Upper lobe of left lung (tissue), 6 donors: ENCODE measurements at places on chromosomes 7 and 10. TPM values are rescaled to one million over a fixed set of nuclear protein-coding genes. Genes with fewer than 3 reads are reported as not detected.

SND1 gene
- 120 TPM for total RNA-seq

C10orf90 gene
- not detected for total RNA-seq

IL6 gene
- 6.3 TPM for total RNA-seq

EIF3B gene
- total RNA-seq: 110 TPM

MINPP1 gene
- total RNA-seq: 8.0 TPM

LIPN gene
- not detected for total RNA-seq

COMMD3 gene
- 48.5 TPM for total RNA-seq

- peaks cover 3% of the 10 kb centered on the region for H3K27me3 ChIP-seq
- peaks cover 4% of the 10 kb centered on the region for H3K4me1 ChIP-seq
- H3K36me3 ChIP-seq: no peaks in the 10 kb centered on the region
Observed at GRCh38 chr10:55631071-55631654, 729.9 kb downstream of the ZWINT start.

DNA sequence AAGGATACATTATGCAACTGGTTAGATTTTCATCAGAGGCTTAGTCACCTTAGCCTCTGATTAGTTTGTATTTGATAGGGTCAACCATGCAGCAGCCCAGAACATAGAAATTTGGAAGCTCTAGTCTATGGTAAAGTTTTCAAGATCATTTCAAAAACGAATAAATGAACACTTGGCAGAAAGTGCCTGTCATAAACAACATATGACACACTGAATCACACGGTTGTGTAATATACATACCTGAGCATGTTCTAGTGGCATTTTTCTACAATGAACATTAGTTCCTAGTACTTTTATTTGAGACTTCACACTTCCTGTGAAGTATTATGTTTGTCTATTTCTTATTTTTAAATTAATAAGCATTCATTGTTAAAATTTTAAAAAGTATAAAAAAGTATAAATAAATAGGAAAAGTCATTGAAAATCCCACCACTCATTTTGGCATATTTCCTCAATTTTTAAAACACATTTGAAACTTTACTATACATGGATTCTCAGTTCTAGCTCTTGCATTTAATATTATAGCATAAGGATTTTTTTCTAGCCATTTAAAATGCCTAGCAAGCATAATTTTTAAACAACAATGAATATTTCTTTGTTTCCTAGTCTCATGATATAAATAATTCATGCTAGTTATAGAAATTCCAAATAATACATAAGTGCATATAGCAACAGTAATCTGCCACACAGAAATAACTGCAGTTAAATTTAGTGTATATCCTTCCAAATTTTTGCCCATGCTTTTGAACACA is 25.7 kb upstream of the PRPS1L1 start:
- no peak overlapping the region for H3K27ac ChIP-seq
- DNase-seq: no peak
- H3K4me1 ChIP-seq: no peaks in the 10 kb centered on the region

DNA sequence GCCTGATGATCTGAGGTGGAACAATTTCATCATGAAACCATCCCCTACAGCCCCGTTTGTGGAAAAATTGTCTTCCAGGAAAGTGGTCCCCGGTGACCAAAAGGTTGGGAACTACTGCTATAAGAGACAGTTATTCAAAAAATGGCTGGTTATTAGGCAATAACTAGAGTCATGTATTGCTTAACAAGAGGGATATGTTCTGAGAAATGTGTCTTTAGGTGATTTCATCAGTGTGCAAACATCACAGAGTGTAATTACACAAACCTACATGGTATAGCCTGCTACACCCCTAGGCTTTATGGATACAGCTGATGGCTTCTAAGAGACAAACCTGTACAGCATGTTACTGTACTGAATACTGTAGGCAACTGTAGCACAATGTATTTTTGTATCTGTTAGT is 71.3 kb upstream of the CSTF2T start:
- H3K27ac ChIP-seq: no peak overlapping the region

GRCh38 chr7:97871659-97872024 is 566 bp downstream of the ASNS start:
- H3K27me3 ChIP-seq: no peaks in the 10 kb centered on the region
- peaks cover 14% of the 10 kb centered on the region for H3K4me1 ChIP-seq
- DNase-seq: no peak

DNA sequence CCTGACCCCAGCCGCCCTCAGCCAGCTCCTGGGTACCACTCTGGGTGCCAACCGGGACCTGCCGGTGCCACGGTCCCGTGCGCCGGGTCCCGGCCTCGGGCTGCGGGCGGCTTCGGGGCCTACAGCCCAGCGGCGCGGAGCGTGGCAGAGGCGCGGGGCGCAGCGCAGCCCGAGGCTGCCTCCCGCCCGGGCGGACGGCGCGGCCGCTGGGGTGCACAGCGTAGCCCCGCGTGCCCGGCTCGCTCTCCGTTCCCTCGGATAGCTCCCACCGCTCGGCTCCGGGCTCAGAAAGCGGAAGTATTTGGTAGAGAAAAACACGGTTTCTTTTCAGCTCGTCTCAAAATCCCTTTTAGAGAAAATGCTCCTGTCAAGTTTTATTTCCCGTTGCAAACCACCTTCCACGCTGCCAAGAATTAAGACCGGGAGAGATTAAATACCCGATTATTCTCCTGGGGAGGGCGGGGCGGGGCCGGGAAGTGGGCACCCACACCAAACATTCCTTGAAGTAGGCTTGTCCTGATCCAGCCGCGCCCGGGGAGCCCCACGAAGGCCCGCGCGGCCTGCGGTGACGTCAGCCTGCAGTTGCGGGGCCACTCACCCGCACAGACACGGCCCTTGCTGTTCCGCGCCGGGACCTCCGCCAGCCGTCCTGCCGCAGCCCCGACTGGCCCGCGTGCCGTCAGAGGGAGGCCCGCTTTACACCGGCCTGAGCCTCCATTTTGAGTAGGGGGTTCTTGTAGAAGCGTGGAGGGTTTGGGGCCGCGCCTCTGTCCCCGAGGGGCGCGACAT is 7.2 kb downstream of the HOXA13 start:
- H3K27me3 ChIP-seq: peaks cover 3% of the 10 kb centered on the region
- no peaks in the 10 kb centered on the region for H3K36me3 ChIP-seq
- H3K4me1 ChIP-seq: peaks cover 35% of the 10 kb centered on the region
- peak overlapping the region; percentile 18 for H3K4me3 ChIP-seq
- no peak overlapping the region for H3K27ac ChIP-seq
- DNase-seq: peak; percentile 86

DNA sequence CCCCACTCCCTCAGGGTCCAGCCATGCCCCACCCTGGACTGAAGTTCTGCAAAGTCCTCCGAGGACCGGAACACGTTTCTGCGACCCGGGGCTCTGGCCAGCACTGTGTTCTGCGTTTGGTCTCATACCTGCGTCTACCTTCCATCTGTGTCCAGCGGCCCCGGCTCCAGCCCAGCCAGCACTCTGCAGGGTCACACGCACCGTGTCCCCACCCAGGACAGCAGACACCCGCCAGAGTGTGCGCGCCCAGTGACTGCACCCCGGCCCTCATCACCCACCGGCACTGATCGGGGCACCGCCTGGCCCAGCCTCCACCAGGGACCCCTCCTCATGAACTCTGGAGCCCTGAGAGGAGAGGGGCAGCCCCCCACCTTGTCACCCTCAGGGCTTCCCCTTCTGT is 20.3 kb downstream of the SLC29A4 start:
- H3K27ac ChIP-seq: no peak overlapping the region
- H3K4me1 ChIP-seq: no peaks in the 10 kb centered on the region
- DNase-seq: no peak
- H3K4me3 ChIP-seq: no peak overlapping the region
- H3K27me3 ChIP-seq: no peaks in the 10 kb centered on the region

- no peak overlapping the region for H3K27ac ChIP-seq
- DNase-seq: no peak
- no peak overlapping the region for H3K4me3 ChIP-seq
- H3K36me3 ChIP-seq: no peaks in the 10 kb centered on the region
- no peaks in the 10 kb centered on the region for H3K27me3 ChIP-seq
Observed at GRCh38 chr7:90945104-90945787, 319.0 kb upstream of the FZD1 start.

- no peak for DNase-seq
- H3K27me3 ChIP-seq: no peaks in the 10 kb centered on the region
- peaks cover 9% of the 10 kb centered on the region for H3K4me1 ChIP-seq
- no peak overlapping the region for H3K27ac ChIP-seq
- no peaks in the 10 kb centered on the region for H3K36me3 ChIP-seq
Observed at GRCh38 chr10:88047579-88047978, 184.2 kb downstream of the PTEN start.

- DNase-seq: no peak
- H3K36me3 ChIP-seq: no peaks in the 10 kb centered on the region
- H3K27me3 ChIP-seq: no peaks in the 10 kb centered on the region
Observed at GRCh38 chr7:101442426-101443070, 79.9 kb downstream of the COL26A1 start.

DNA sequence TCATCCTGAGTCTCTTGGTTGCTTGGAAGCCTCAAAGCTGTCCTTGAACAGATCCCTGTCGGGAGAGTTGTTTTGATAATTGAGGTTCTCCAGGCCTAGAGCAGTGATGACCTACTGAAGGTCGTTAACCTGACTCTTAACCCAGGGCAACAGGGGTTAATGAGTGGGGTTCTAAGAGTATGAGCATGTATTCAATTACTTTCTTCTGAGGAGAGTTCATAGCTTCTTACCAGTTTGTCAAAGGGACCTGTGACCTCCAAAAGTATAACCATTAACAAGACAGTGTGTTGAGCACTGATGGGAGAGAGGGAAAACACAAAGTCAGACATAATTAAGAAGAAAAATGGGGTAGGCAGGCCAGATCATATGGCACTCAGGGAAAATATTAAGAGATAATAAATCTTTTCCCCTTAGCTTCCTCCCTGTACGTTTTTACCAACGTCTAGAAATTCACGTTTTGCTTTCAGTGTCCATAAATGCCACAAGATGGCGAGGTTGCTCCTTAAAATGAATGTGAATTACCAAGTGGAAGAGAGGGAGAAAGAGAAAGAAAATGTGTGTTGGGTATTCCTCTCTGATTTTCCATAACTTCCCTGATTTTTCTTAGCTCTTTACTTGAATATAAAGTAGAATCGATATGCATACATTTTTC is 97.6 kb downstream of the SUGCT start:
- no peak for DNase-seq
- no peak overlapping the region for H3K27ac ChIP-seq
- no peaks in the 10 kb centered on the region for H3K27me3 ChIP-seq
- no peaks in the 10 kb centered on the region for H3K36me3 ChIP-seq
- H3K4me3 ChIP-seq: no peak overlapping the region

- no peak overlapping the region for H3K4me3 ChIP-seq
- no peak for DNase-seq
Observed at GRCh38 chr7:124041439-124041838, 8.6 kb upstream of the TMEM229A start.
